ENCODE measurements at places on chromosomes 12 and 14.

DNA sequence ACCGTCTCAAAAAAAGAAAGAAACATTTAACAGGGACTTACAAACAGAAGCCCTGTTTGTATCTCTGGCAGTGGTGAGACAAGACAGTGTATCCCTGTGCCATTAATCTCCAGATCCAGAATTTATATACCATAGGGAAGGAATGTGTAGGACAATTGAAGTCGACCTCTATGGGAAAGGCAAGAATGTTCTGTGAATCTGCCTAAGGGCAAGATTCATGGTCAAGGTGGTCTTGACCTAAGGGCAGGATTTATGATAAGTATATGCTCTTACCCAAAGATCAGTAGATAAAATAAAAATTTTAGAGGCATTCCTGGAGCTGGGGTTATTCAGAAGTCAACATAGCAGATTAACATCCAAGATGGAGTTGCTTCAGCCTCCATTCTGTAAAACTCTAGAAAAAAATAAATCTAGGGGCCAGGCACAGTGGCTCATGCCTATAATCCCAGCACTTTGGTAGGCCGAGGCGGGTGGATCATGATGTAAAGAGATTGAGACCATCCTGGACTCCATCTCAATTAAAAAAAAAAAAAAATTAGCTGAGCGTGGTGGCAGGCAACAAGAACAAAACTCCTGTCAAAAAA is 21.0 kb upstream of the SP1 start:
- no peak for DNase-seq

DNA sequence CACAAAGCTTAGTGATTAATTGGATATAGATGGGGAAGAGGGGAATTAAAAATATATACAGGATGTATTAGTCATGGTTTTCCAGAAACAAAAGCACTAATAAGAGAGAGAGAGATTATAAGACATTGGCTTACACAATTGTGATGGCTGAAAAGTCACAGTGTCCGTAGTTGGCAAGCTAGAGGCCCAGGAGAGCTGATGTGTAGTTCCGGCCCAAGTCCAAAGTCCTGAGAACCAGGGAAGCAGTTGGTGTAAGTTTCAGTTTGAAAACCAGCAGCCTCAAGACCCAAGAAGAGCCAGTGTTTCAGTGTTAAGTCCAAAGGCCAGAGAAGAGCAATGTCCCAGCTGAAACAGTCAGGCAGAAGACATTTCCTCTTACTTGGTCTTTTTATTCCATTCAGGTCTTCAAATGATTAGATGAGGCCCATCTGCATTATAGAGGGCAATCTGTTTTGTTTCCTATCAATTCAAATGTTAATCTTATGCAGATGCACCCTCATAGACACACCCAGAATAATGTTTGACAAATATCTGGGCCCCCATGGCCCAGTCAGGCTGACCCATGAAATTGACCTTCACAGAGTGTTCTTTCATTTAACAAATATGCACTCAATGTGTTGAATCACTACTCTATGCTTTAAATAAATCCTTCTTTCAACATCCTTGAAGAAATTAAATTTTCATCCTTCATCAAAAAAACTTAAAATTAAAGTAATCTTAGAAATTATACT is 67.2 kb upstream of the DIO2 start:
- no peak for DNase-seq

DNA sequence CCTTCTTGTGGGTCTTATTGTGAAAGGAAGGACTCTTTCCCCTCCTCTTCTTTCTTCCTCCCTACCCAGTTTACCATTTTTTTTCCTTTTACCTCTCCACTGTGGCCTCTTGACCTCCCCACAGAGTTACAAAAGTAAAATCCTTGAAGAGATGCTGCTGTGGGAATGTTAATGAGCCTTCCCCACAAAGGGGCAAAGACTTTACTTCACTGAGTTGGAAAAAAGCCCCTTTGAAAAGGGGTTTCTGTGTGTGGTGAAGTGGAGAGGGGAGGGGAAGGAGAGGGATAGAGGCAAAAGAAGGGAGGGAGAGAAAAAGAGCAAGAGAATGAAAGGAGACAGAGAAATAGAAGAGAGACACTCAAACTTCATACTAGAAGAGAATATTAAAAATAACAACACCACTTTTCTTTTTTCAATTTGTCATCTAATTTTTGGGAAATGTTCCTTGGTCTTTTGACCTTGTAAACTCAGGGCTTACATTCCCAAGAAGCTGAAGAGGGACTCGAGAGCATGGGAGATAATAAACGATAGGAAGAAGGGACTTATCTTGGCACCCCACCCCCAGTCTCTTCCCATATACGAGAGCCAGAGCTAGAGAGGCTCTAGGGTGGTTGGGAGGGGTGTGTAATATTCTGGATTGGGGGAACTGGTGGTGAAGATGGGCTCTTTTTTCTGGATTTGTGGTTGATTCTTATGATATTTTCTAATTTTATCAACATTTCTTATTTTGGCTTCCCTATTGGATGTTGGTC is 13.2 kb upstream of the SALL2 start:
- DNase-seq, result no peak

GRCh38 chr14:47155395-47155794 is 503.8 kb upstream of the RPL10L start:
- DNase-seq, result no peak

DNA sequence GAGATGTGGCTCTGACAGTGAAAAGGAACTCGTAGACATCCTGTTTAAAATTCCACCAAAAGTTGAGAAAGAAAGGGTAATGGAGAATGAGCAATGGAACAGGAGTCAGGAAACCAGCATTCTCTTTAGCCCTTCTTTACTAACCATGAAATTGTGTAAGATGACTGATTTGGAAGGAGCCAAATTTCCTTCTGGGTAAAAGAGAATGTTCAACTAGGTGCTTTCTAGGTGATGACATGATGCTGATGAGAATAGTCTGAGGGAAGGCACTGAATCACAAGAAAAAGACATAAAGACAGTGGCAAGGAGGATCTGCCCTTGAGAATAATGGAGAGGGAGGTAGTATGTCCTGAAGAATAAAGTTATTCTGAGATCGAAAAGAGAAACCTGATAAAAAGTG is 2.2 kb downstream of the TSHR start:
- DNase-seq, result no peak

- no peak for DNase-seq
These were observed 237.1 kb downstream of the MED13L start for GRCh38 chr12:116040402-116040801.

GRCh38 chr14:89425931-89426330 is 8.9 kb upstream of the FOXN3 start:
- DNase-seq, result no peak

DNA sequence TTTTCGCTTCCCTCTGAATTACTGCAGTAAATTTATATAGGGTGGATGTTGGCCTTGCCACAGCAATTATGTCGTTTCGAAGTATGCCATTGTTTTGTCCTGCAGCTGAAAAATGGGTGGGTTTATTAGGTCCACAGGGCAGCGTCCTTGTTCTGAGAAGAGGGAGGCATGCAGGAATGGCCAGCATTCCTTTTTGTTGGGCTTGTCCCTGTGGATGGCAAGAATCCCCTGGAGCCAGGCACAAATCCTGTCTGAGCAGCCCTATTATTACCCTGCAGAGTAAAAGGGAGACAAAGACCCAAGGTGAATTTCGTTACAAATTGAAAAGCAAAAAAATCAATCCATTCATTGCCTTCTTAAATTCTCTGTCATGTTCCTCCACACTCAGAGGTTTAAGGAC is 88.1 kb downstream of the CHST11 start:
- no peak for DNase-seq

GRCh38 chr14:85453401-85454225 is 76.3 kb upstream of the FLRT2 start:
- DNase-seq, result no peak

- DNase-seq, result no peak
These were observed 138.8 kb upstream of the WSCD2 start for GRCh38 chr12:107990325-107990724.

GRCh38 chr14:67050896-67051295 is 138.3 kb upstream of the GARIN2 start:
- DNase-seq, result no peak

DNA sequence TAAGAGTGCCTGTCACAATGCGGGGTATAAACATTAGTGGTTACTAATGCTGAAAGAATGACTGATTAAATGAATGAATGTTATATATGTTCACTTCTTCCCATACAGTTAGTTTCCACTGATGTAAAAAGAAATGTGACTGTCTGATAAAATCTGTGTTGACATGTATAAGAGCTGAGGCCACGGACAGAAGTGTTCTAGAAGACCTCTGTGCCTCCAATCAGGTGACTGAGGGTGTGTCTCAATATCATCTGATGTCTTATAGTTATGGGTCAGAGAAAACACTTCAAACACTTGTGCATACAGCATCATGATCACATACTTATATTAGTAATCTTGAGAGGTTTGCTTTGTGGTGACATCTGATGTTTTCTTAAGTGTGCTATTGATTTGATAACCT is 183.4 kb downstream of the TTC7B start:
- DNase-seq, result no peak

DNA sequence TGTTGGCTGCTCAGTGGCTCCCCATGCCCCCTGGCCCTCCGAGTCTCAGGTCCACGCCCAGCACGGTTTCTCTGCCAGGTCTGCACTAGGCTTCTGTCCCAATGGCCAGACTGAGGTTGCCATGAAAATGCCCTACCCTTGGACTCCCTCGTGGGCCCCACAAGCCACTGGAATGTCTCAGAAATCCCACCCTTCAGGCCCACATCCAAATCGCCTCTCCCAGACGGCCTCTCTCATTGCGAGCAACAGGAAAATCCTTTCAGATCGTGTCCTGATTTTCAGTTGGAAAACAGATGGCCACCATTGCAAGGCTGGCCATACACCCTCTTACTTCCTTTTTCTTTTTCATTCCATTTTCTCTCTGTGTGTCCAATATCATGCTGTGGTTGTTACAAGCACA is 77.3 kb downstream of the IRF2BPL start:
- no peak for DNase-seq

DNA sequence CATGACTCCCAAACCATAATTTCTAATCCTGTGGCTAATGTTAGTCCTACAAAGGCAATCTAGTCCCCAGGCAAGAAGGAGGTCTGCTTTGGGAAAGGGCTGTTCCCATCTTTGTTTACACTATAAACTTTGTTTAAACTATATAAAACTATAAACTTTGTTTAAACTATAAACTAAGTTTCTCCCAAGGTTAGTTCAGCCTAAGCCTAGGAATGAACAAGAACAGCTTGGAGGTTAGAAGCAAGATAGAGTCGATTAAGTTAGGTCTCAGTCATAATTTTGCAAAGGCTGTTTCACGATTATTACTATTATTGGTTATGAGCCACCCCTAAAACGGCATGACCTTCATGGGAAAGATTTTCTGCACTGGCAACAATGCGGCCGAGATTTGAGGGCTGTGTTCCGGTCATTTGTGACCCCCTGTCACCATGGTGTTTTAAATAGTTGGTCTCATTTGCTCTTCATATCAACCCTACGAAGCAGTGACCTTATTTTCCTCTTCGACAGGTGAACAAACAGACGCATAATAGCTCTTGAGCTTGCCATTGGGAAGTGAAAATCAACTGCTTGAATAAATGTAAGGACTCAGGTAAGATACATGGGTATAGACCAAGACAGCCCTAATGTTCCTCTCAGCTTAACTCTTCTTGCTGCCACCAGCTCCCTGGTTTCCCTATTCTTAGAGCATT is 322.6 kb upstream of the TMEM132C start:
- no peak for DNase-seq

DNA sequence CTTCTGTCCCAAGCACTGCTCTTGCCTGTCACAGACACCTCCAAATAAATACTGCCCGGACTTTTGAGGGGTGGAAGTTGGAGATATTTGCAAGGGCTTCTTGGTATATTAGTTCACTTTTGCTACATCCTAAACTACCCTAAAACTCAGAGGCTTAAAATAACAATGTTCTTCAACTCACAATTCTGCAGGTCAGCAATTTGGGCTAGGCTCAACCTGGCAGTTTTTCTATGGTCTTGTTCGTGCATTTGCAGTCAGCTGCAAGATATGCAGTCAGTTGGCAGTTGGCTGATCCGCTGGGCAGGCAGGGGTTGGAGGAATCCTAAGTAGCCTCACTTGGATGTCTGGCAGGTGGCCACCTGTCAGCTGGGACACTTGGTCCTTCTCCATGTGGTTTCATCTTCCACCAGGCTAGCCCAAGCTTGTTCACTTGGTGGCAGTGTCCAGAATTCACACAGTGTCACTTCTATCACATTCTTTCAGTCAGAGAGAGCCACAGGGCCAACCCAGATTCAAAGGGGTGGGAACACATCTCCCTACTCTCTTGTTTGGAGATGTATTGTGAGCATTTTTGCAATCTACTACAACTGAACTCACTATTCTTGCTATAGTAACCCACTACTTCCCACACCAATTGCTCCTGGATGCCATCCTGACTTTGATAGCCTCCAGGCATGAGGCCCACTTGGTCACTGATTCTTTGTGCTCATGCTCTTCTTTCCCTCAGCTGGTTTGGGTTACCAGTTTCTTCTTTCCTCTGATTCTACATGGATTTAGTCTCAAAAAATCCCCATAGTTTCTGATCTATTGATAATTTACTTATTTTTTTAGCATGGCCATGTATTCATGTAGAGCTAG is 27.8 kb upstream of the CAPRIN2 start:
- DNase-seq, result no peak

DNA sequence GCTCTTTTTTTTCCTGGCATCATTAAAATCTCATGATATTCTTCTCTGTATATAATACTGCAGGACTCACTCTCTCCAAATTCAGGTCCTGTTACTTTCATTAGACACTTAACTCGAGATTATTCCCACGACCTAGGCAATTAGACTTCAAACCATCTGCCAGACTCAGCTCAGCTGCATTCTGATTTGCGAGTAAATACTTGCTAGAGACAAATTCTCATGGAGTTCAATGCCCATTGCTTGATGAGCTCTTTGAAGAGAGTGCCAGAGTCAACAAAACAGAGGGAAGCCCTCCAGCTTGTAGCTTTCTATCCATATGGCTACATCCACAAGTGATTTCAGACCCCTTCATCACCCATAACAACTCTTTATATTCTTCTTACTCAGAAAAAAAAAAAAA is 88.3 kb downstream of the GTF2A1 start:
- no peak for DNase-seq
